ENCODE measurements at places on chromosomes 12 and 14.
A peak's percentile ranks its signal among the peaks of the same experiment; 100 is the strongest.

- no peak for DNase-seq
Observed at GRCh38 chr12:133235401-133236112, at the start of gene ANHX. Gene ANHX (minus strand): TSS chr12:133235877. CDS start chr12:133234356, 1,521 bp downstream.

GRCh38 chr12:67288561-67288960, 19.4 kb downstream of the CAND1 start:
- DNase-seq = no peak

GRCh38 chr14:85439696-85440328, 90.1 kb upstream of the FLRT2 start:
- DNase-seq = no peak

GRCh38 chr12:131487388-131488124, 223.3 kb upstream of the SFSWAP start:
- no peak for DNase-seq

DNA sequence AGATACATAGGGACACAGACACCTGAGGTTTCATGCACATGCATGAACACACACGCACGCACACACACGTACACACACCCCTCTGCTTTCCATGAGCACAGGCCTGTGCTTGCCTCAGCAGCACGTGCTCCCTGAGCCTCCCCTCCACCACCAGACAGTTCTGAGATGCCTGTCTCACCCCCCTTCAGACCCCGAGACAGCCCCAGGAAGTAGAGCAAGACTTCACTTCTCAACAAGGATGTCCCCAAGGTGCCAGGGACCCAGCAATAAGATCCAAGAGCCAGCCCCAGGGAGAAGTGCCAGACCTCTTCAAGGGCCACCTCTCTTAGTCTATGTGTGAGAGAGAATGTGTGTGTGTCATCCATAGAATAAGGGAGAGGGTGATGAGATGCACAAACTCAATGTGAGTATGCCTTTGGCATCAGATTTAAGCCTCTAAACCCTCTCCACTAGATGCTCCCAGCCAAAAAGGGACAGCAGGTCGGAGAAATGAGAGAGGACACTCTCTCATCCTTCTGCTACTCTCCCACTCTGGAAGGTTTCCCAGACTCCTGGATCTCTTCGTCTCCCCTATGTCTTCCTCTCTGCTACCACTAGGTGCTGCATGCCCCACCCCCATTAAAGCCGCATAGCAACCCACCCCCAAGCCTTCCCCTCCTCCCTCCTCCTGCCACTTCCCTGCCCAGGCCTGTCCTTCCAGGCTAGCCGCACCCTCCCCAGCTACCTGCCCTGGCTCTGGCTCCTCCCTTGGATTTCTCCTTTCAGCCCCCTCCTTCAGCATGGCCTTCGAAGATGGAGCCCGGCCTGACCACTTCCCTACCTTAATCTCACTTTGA, 7.7 kb downstream of the RARG start:
- no peak for DNase-seq

GRCh38 chr14:61177279-61178225, 103.6 kb downstream of the TMEM30B start:
- no peak for DNase-seq

- peak; percentile 53 for DNase-seq
Observed at GRCh38 chr12:104669851-104670337, 213.1 kb downstream of the CHST11 start.

GRCh38 chr12:76856018-76856644, 22.7 kb downstream of the CSRP2 start:
- no peak for DNase-seq

- no peak for DNase-seq
Observed at GRCh38 chr12:131457331-131458047, 253.4 kb upstream of the SFSWAP start.

- no peak for DNase-seq
Observed at GRCh38 chr14:102071283-102071998, 15.4 kb downstream of the HSP90AA1 start.

DNA sequence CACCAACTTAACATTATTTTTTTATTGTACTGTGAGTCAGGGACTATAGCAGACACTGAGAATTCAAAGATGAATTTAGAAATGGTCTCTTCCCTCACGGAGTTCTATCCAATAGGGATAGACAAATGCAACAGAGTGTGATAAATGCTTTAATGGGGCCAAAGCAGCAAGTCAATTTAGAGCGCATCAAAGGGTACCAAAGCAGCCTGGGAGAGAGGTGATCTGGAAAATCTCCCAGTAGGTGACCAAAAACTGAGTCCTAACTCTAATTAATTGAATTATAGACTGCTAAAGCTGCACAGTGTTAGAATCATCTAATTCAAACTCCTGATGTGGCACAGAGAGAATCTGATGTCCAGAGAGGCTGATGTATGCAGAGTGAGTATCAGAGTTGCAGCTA, 2.6 kb downstream of the LIN7A start:
- DNase-seq = no peak

GRCh38 chr14:90656973-90657372, 159.3 kb downstream of the TTC7B start:
- DNase-seq = no peak

- no peak for DNase-seq
Observed at GRCh38 chr12:99976762-99977161, 8.0 kb downstream of the ANKS1B start.

GRCh38 chr14:23827100-23827892, 126.3 kb upstream of the DHRS4 start:
- no peak for DNase-seq

DNA sequence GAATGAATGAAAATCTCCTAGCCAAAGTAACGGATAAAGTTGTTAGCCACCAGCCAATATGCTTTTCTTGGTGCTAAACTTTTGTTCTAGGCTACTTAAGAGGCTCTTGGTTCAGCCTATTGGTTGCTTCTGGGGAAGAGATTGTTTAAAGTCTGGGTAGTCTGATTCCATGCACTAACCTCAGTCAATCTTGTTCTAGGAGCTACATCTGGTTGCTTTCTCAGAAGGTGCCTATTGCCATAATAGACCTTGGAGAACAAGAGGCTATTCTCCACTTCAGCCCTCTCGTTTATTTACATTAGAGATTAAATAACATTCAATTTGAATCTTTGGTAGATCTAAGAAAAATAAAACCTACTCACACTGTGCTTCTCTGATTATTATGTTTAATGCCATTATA, 40.8 kb upstream of the OTOGL start:
- DNase-seq = no peak

DNA sequence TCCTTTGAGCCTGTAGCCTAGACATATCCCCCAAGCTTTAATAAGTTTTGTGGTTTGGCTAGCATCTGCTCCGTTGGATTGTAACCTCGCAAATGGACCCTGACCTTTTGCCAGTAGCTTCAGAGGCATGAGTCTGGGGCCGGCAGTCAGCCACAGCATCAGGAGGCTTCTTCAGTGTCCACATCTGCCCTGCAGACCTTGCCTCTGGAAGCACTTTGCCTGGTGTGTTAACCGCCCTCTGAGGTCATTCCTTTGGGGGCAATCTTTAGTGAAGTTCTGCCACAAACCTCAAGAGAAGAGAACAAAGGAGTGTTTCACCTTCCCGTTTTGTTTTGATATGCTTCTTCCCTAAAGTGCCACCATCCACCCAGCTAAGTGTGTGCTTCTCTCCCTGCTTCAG, 71.4 kb downstream of the GNS start:
- DNase-seq = no peak
